Muscle of leg (tissue), 16 donors: ENCODE measurements at places on chromosomes 5 and 9. TPM values are rescaled to one million over a fixed set of nuclear protein-coding genes. Genes with fewer than 3 reads are reported as not detected.
A peak's percentile ranks its signal among the peaks of the same experiment; 100 is the strongest.

- DNase-seq = no peak
These were observed 94.2 kb upstream of the MTAP start for GRCh38 chr9:21708260-21708711.

FCHSD1 gene
- polyA plus RNA-seq = 10.3 TPM

DNA sequence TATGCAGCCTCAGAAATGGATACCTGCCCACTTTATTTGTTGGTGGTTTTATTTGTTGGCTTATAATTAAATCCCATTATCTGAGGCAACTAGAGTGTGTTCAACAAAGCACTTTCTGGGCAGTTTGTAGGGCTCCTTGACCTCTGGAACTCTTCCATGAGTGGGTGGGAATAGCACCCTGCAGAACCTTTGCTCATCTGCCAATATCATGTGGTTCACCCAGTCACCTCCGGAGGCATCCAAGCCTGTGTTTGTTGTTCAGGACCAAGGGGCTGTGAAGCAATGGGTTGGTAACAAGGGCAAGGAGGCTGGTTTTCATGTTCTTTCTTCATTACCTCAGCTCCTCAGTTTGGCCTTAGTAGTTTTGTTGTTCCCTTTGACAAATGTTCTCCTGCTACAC lies 314.0 kb downstream of the NDUFS4 start:
- no peak for DNase-seq

SPINK13 gene
- polyA plus RNA-seq = not detected

GRCh38 chr9:728535-728934 lies 113.0 kb upstream of the DMRT1 start:
- DNase-seq = no peak

- DNase-seq = peak; percentile 92
These were observed at the start of gene ANKS6 for GRCh38 chr9:98796364-98797101. Gene ANKS6 (minus strand): TSS chr9:98796555. CDS start chr9:98796491, 64 bp downstream.
